ENCODE measurements at places on chromosomes 16 and 17. TPM values are rescaled to one million over a fixed set of nuclear protein-coding genes. Genes with fewer than 3 reads are reported as not detected.

Gene CD300A
- 12.7 TPM for total RNA-seq

Gene FBXO39
- 0.69 TPM for total RNA-seq

Gene HOXB7
- 0.80 TPM for total RNA-seq

Gene ITGAX
- total RNA-seq: 26.4 TPM

Gene CA4
- total RNA-seq: not detected

Gene NKD1
- total RNA-seq: 0.91 TPM

Gene SGSM2
- 131 TPM for total RNA-seq

Gene CEP131
- 18.4 TPM for total RNA-seq

Gene SKAP1
- 98.8 TPM for total RNA-seq

Gene C16orf96
- 0.08 TPM for total RNA-seq

Gene CLN3
- total RNA-seq: 58.4 TPM

Gene CRHR1
- total RNA-seq: not detected

Gene KRTAP17-1
- total RNA-seq: not detected

Gene WFDC1
- total RNA-seq: not detected

Gene LGALS9B
- total RNA-seq: 2.0 TPM

Gene CALB2
- not detected for total RNA-seq

Gene TEKT3
- not detected for total RNA-seq

Gene ARHGDIG
- total RNA-seq: not detected

Gene NOTUM
- total RNA-seq: 0.25 TPM

Gene VASN
- 0.11 TPM for total RNA-seq

Gene CYBA
- 513 TPM for total RNA-seq

Gene SNTB2
- total RNA-seq: 24.1 TPM

Gene LITAFD
- total RNA-seq: not detected

Gene TVP23A
- total RNA-seq: not detected

Gene CRYBA1
- not detected for total RNA-seq

Gene TNFRSF12A
- total RNA-seq: 2.9 TPM

Gene BCAR1
- not detected for total RNA-seq

Gene CLDN6
- not detected for total RNA-seq

Gene PERCC1
- total RNA-seq: 0.57 TPM

Gene CDH8
- 0.62 TPM for total RNA-seq

Gene CNGB1
- total RNA-seq: not detected

Gene RHBDF1
- total RNA-seq: not detected

Gene WNK4
- total RNA-seq: 0.78 TPM

Gene RPA1
- total RNA-seq: 245 TPM

Gene TBC1D3G
- total RNA-seq: not detected

Gene CPPED1
- total RNA-seq: 7.8 TPM

Gene ASPSCR1
- total RNA-seq: 35.1 TPM

Gene COG7
- 23.6 TPM for total RNA-seq

Gene ACSM2A
- not detected for total RNA-seq

Gene ABI3
- total RNA-seq: 86.4 TPM

Gene HSD11B2
- not detected for total RNA-seq

Gene ZNF423
- 0.06 TPM for total RNA-seq

Gene TEKT5
- total RNA-seq: not detected

Gene RPS6KB1
- 49.4 TPM for total RNA-seq

Gene C16orf86
- total RNA-seq: 5.8 TPM

Gene HBQ1
- not detected for total RNA-seq

Gene PTX4
- not detected for total RNA-seq

Gene SLC16A13
- total RNA-seq: 15.8 TPM

Gene GRIN2A
- not detected for total RNA-seq

Gene ZP2
- total RNA-seq: not detected
